ENCODE measurements at places on chromosomes 16 and 17.

- DNase-seq: no peak
Measured at GRCh38 chr16:50534958-50535357, 13.2 kb upstream of the NKD1 start.

GRCh38 chr17:77217123-77217522 lies 76.4 kb downstream of the SEC14L1 start:
- no peak for DNase-seq

GRCh38 chr16:19411298-19411697 lies 6.4 kb upstream of the TMC5 start:
- DNase-seq: no peak

DNA sequence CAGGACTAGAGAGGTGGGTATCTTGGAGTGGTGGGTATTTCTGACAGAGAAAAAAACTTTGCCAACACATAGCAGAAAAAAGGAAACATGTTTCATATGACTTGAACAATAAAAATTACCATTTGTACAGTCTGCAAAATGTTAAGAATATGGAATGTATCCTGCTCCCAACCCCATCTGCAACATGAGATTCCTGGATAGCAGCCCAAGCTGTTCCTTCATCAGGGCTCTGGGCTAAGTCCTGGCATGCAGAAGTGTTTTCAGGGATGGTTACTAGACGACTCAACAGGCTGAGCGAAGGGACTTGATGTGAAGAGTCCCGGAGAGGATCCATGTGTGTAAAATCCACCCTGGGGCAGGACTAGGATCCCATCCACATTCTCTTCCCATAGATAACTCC lies 121.0 kb upstream of the IRX3 start:
- peak; percentile 52 for DNase-seq

DNA sequence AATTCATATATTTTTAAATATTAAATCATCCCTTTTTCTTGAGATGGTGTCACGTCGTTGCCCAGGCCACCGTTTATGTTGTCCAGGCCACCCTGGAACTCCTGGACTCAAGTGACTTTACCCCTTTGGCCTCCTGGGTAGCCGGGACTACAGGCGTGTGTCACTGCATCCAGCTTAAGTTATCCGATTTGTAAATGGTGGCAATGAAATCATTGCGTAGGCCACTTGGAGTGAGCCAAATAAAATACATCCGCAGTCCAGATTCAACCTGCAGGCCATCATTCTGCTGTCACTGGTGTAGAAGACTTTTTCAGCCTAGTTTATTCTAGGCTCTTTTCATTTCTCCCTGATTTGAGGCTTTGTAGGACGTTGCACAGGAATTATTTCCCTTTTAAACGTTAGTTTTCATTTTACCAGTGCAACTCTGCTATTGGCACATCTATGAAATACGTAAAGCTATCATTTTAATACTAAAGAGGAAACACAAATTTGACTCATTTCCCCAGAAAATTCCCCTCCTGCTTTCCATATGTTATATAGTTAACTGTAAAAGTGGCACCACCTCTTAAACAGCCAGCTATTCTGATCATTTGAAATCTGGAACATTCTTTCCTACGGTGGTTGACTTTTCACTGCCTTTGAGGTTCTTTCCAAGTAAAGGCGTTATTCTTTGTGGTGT lies 449.8 kb downstream of the MAF start:
- DNase-seq: no peak

GRCh38 chr17:81884968-81885367 lies 6.4 kb downstream of the ALYREF start:
- no peak for DNase-seq

GRCh38 chr17:12386225-12386624 lies 279.5 kb upstream of the MYOCD start:
- no peak for DNase-seq

DNA sequence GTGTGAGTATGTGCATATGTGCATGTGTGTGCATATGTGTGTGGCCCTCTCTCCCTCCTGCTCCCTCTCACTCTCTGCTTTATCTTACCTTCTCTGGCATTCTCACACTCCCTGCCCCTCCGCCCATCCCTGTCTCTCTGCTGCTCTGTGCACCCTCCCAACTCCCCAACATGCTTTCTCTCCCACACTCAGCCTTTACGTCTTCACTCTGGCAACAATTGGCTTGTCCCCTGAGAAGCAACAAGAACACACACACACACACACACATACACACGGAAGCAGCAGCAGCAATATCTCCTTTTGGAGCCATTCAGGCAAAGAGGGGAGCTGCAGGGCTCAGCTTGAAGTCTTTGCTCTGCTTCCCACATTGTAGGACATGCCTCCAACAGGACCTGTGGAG lies 27.8 kb downstream of the PITPNM3 start:
- no peak for DNase-seq

GRCh38 chr17:77923776-77924513 lies 34.6 kb upstream of the TNRC6C start:
- DNase-seq: no peak

DNA sequence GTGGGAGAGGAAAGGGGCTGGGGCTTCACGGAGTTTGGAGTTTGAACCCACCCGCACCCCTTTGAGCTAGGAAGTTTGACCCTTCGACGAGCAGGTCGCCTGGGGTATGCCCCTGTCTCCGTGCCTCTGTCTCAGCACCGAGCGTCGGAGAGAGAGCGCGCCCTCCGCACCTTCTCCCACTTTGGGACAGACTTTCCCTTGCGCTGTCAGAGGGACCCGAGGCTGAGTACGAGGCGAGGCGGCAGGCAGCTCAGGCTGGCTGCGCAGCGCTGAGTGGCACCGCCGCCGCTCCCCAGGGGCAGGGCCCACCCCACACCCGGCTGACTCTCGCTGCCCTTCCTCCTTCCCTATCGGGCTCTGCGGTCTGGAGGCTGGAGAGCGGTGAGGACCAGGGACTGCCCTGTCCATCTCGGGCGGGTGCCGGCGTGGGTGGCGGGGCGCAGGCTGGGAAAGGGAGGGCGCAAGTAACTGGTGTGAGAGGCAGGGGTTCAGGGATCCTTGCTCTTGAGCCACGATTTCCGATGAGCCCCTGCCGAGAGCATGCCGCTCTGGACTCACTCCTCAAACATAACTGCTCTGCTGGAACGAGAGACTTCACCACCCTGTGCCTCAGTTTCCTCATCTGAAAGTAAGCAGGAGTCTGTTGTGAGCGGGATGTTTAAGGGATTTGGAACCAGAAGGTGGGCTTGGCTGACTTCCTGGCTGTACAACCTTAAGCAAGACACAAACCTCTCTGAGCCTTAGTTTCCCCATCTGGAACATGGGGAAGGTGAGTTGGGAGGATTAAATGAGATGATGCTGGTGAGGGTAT lies 981 bp downstream of the BEAN1 start:
- DNase-seq: no peak

DNA sequence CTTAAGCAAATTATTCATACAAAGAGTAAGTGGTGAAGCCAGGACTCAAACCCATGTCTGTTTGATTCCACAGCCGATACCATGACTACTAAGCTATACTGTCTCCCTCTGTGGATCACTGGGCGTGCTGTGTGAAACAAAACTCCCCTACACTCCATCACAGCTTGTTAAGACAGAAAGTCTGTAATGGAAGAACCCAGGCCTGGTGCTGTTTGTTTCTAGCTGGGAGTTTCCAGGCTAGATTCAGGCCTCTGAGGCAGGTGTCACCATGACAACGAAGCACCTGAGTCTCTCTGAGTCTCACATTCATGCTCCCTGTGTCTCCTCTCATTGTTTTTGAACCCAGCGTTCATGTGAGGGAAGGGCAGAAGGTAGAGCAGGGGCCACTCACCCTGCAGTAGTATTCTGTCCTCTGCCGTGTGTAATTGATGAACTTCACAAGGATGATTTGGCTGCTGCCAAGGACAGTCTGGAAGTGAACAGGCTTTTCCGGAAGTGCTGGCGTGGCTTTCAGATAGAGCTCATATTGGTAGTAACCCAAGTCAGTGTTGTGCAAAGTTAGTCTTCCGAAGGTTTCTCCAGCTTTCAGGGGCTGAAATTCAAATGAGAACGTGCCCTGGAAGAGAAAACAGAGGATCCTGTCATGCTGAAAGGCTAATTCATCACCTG lies 8.6 kb upstream of the VAC14 start:
- no peak for DNase-seq

DNA sequence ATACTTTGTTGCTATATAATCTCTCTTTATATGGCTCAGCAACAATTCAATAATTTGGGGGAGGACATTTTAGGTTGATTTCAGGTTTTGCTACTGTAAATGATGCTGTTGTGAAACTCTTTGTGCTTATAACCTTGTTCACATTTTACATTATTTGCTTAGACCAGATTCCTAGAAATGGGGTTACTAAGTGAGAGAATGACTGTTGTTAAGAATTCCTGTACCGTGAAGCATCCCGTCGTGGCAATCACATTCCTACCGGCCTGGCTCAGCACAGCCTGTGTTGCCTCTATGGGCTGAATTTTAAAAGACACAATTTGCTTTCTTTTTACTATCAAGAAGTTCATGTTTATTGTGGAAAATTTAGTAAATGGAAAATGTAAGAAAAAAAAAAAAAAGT lies 31.4 kb downstream of the B9D1 start:
- peak; percentile 80 for DNase-seq

DNA sequence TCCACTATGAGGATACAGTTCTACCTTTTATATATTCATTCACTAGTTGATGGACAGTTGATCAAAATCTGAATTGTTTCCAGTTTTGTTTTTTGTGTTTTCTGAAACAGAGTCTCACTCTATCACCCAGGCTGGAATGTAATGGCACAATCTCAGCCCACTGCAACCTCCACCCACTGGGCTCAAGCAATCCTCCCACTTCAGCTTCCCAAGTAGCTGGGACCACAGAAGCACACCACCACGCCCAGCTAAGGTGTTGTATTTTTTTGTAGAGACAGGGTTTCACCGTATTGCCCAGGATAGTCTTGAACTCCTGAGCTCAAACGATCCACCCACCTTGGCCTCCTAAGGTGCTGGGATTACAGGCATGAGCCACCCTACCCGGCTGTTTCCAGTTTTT lies 21.0 kb downstream of the LSM12 start:
- no peak for DNase-seq

- no peak for DNase-seq
Measured at GRCh38 chr16:86513471-86514277, 3.3 kb downstream of the FOXF1 start.

DNA sequence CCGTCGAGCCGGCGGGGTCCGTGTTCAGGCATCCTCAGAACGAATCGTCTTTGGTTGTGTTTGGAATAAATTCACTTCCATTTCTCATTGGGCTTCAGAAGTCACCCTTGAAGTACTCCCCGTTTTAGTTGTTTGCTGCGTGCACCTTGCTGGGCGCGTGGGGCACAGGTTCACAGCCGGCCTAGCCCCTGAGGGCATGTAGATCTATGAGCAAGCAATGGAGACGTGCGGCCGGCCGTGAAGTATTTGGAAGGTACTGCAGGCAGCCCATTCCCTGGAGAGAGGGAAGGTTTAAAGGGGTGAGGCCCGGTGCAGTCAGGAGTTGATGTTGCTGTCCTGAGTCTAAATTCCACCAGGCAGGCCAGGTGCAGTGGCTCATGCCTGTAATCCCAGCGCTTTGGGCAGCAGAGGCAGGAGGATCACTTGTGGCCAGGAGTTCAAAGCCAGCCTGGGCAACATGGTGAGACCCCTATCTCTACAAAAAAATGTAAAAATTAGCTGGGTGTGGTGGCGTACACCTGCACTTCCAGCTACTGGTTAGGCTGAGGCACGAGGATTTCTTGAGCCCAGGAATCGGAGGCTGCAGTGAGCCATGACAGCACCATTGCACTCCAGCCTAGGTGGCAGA lies 714 bp downstream of the ACSF3 start:
- DNase-seq: peak; percentile 12

- no peak for DNase-seq
Measured at GRCh38 chr16:24883714-24884151, 38.0 kb downstream of the SLC5A11 start.
